Left forelimb (tissue), 1 donor: ENCODE measurements at places on chromosomes 6 and 20.

DNA sequence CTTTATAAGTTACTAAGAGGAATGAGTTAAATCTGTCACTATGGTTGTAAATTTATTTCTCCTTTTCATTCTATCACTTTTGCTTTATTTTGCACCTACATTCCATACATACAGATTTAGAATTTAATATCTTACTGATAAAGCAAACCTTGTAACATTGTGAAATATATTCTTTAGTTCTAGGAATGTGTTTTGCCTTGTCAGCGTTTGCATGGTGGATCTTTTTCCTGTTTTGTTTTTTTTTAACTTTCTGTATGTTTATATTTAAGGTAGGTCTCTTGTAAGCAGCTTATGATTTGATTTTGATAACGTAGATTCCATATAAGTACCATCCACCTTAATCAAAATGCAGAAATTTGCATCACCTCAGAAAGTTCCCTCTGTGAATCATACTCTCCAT lies 16.4 kb downstream of the RAB22A start:
- DNase-seq, result no peak

- DNase-seq, result no peak
Observed at GRCh38 chr6:160428818-160429619, 80.8 kb downstream of the SLC22A3 start.

- no peak for DNase-seq
Observed at GRCh38 chr6:21187485-21187884, 406.1 kb upstream of the SOX4 start.

- no peak for DNase-seq
Observed at GRCh38 chr20:47029845-47030244, 135.2 kb downstream of the EYA2 start.

- DNase-seq, result no peak
Observed at GRCh38 chr20:8018958-8019245, 659 bp downstream of the TMX4 start.

GRCh38 chr6:147142684-147143245 lies 61.5 kb upstream of the STXBP5 start:
- DNase-seq, result no peak

DNA sequence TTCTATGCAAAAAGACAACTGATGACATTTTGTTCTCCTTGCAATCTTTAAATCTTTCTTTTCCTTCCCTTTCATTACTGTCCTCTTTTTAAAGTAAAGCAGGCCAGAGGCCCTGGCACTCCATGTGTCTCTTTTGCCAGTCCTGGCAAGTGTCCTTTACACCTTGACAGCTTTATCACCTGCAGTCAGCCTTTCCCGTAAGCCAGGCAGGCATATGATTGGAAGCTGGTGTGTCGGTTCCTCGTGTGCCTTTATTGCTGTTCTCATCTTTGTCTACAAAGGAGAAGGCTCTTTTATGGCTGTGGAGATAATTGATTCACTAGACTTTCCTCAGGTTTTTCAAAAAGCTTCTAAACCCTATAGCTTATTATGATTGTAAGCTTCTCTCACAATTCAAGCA lies 162.3 kb upstream of the FBXL4 start:
- DNase-seq, result no peak

DNA sequence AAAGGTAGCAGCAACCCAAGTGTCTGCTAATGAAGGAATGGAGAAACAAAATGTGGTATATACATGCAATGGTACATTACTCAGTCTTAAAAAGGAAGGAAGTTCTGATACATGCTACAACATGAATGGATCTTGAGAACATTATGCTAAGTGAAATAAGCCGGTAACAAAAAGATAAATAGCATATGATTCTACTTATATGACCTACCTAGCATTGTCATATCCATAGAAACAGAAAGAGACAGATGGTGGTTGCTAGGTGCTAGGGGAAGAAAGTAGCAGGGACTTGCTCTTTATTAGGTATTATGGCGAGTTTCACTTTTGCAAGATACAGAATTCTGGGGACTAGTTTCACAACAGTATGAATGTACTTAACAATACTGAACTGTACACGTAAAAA lies 46.6 kb downstream of the UBR2 start:
- no peak for DNase-seq

DNA sequence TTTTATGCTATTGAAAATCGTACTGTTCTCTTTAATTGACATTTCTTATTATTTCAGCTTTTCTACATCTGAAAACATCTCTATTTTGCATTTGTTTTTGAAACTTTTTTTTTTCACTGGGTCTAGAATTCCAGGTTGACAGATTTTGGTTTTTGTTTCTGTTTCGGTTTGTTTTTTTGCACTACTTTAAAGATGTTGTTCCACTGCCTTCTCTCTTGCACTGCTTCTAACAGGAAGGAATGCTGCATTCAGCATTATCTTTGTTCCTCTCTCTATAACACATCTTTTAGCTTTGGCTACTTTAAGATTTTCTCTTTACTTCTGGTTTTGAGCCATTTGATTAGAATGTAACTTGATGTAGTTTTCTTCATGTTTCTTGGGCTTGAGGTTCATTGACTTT lies 20.1 kb upstream of the SLC17A1 start:
- no peak for DNase-seq

GRCh38 chr6:169844946-169845345 lies 93.5 kb downstream of the ERMARD start:
- peak; percentile 53 for DNase-seq

DNA sequence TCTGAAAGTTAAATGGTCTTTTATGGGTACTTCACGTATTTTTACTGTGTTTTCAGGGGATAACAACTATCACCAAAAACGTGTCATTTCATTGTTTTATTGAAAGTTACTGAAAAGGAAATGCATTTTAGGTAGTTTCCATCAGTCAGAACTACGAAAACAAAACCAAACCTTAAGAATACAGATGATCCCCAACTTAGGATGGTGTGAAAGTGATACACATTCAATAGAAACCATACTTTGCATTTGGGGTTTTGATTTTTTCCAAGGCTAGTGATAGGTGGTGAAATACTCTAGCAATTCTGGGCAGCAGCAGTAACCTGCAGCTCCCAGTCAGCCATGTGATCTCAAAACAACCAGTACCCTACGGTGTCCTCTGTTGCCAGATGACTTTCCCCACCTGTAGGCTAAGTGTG lies 25.9 kb upstream of the EFHC1 start:
- no peak for DNase-seq

DNA sequence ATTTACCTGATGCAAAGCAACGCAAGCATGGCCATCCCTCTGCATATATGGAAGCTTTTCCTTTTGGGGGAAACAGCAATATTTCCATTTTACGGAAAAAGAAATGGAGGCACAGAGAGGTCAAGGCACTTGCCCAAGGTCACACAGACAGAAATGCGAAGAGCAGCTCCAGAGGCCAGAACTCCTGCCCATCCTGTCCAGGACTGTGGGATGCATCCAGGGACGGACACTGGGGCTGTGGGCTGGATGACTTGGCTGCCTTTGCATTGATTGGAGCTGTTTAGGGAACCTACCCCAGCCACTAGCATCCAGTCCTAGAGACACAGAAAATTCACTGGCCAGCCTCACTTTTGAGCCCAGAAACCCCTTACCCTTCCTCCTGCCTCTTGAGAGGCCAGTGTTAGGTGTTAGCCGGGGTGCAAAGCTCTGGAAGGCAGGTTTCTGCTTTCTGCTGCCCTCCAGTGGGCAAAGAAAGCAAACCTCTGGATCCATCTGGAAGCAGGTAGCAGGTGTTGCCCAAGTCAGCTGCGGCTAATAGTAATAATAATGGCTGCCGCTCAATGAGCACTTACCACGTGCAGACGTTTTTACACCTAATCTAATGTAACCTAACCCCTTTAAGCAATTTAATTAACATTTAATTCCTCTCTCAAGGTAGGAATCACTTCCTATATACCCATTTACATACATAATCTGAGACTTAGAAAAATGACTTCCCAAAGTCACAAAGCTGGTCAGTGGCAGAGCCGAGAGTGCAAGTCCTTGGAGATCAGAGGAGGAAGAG lies 31.7 kb upstream of the CCN5 start:
- DNase-seq, result no peak

DNA sequence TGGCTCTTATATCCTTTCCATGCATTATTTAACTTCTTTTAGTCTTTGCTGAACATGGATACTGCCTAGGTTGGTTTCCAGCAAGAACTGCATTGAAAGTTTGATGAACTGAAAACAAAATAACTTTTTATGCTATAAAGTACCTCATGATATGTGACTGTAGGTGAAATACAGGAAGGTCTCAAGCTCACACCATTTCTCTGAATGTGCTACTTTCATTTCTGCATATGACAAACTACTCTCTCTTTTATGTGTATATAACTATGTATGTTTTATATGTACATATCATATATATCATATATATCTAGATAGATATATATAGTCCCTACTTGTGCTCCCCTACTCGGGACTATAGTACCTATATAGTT lies 65.9 kb downstream of the AIG1 start:
- DNase-seq, result no peak

- no peak for DNase-seq
Observed at GRCh38 chr6:5478380-5478779, 217.1 kb downstream of the FARS2 start.

- DNase-seq, result no peak
Observed at GRCh38 chr6:151488226-151488625, 5.6 kb upstream of the CCDC170 start.

GRCh38 chr6:106882601-106883518 lies 91.7 kb downstream of the CD24 start:
- DNase-seq, result no peak

DNA sequence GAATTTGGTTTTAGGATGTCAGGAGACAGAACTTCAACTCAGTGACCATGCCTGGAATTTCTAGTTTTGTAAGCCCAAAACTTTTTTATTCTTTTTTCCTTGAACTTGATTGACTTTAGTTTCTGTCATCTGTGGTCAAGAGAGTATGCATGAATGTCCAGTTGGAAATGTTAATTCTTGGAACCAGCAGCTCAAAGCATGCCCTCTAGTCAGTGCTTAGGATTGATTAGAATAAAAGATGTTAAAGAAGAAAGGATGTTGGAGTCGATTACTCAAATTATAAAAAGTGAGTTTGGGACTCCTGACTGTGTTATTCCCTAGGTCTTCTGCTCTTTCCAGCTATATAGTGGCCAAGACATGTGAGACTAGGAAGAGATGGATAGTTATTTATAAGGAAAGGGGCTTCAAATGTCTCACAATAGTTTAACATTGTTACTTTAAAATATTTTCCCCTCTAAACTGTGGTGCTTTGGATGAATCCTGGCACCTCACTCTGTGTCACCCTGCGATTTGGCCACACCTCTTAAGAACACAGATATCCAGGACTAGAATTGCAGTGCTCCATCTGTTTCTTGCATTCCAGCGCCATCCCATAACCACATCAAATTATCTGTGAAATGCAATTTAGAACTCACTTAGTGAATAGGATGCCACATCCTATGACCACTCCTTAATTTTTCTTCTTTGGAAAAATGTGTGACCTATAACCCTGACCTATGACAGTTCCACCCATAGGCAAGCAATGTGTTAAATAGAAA lies 298.5 kb downstream of the EYA4 start:
- no peak for DNase-seq

DNA sequence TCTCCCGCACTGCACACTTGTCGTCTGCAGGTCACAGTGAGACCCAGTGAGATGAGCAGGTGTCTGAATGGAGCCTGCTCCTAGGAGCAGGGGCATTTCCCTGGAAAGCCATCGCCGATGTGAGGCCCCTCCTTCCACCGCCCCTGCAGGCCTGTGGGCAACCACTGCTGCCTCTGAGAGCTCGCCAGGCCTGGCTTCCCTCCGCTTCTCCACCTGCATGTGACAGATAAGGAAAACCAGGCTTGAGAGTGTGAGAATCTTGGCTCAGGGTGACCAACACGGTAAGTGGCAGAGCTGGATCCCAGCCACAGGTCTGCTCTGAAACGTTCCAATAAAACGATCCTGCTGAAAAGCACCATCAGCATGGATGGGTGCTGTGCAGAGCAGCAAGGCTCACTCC lies 332.8 kb downstream of the CDH4 start:
- no peak for DNase-seq

- DNase-seq, result no peak
Observed at GRCh38 chr6:159609652-159610178, 83.3 kb downstream of the SOD2 start.

DNA sequence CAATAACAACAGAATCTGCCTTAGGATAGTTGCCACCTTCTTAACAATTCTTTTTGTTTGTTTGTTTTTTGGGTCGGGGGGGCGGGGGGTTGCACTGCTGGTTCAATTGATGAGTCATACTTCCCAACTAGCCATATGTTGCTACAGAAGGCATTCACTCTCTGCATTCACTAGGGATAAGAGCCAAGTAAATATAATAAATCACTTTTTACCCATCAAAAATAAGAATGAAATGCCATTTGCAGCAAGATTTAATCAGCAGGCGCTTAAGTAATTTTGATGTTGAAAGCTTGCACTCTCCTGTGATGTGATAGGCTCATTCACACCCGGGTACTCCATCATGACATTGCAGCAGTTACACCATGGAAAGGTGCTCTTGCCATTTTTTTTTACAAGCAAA lies 209.8 kb downstream of the HIVEP2 start:
- no peak for DNase-seq

DNA sequence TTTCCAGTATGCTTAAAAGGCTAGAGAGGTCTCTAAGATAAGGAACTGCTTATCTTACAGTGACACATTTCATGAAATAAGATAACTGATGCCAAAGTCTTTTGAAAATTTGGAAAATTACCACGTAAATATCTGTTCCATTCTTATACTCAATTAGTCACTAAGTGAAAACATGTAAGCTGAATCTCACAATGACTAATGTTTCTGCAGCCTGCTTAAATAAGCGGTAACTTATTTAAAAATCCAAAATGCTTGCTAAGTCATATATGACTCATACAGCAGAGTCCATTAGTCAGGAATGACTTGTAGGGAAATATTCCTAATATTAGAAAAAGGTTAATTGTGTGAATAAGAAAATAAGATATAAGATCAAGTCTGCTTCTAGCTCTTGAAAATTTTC lies 27.8 kb upstream of the LGSN start:
- DNase-seq, result no peak

GRCh38 chr6:142567461-142567860 lies 265.7 kb downstream of the ADGRG6 start:
- DNase-seq, result no peak

GRCh38 chr6:3835055-3835731 lies 14.0 kb upstream of the FAM50B start:
- DNase-seq, result no peak

- no peak for DNase-seq
Observed at GRCh38 chr6:107495971-107496370, 6.1 kb downstream of the SOBP start.

GRCh38 chr6:54053881-54054391 lies 57.3 kb upstream of the MLIP start:
- DNase-seq, result no peak
